ENCODE measurements at places on chromosomes 4 and X.
A peak's percentile ranks its signal among the peaks of the same experiment; 100 is the strongest.

- peak; percentile 88 for DNase-seq
Measured at GRCh38 chr4:181685911-181686310, 557.3 kb upstream of the TENM3 start.

DNA sequence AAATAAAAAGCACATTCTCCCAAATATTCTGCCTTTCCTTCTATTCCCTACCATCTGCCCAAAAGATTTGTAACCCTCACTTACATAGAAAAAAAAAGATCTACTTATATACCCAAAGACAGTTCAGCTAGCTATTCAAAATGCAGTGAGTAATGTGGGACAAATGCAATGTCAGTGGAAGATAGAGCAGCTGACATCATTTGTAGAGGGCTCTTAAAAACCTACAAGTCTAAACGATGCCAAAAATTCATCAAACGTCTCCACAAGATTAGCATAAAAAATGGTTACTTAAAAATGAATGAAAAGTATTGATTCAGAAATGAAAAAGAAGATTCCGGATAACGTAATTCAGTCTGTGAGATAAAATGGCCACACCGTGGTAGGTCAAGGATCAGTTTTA lies 96.5 kb downstream of the ASB9 start:
- no peak for DNase-seq

DNA sequence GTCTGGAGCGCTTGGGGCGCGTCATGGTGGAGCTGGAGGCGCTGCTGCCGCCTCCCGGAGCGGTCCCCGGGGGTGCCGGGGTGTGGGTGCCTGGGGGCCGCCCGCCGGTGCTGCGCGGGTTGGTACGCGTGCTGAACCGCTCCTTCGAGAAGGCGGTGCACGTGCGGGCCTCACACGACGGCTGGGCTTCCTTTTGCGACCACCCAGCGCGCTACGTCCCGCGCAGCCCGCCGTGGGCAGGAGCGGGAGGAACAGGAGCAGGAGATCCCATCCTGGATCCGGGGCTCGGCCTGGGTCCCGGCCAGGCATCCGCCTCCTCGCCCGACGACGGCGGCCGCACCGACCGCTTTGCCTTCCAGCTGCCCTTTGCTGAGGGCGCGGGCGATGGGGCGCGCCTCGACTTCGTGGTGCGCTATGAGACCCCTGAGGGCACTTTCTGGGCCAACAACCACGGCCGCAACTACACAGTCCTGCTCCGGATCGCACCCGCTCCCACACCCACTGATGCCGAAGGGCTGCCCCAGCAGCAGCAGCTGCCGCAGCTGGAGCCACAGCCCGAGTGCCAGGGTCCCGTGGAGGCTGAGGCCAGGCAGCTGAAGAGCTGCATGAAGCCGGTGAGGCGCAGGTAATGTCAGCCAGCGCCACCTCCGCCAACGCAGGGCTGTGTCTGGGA lies 792 bp downstream of the PPP1R3F start:
- DNase-seq: no peak

- no peak for DNase-seq
Measured at GRCh38 chrX:54808109-54808604, 612 bp downstream of the MAGED2 start.

DNA sequence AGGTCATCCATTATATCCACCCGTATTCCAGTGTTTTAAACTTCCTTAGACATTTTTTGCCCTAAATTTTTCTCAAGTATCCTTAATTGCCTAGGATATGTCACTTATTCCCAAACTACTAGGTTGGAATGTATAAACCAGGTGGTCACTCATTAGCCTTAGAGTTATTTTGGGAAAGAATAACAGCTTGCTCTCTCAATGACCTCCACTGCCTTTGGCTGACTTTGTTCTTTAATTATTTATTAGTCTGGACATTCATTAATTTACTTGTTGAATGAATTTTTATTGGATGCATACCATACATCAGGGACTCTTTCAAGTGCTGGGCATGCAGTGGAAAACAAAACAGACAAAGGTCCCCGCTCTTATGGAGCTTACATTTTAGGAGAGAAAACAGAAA lies 609.3 kb upstream of the IGFBP7 start:
- DNase-seq: no peak

- DNase-seq: no peak
Measured at GRCh38 chr4:15040916-15041463, 38.7 kb downstream of the CPEB2 start.

GRCh38 chrX:133850399-133850798 lies 135.0 kb downstream of the GPC3 start:
- no peak for DNase-seq

DNA sequence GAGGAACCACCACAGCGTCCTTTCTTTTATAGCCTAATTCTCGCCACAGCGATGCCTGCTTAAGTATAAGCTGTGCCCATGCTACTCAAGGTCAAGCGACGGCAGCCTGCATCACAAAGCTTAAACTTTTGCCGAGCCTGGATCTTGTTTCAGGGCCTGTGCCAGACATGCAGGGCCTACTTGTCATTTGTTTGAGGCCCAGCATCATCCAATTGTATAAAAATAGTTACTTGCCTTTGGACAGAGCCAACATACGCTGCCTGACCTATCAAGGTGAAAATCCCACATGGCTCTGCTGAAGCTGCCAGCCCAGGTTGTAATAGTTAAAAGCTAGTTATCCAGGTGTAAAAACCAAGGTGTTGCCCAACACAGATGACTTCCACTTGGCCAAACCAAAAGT lies 107.1 kb downstream of the TMEM131L start:
- DNase-seq: no peak

GRCh38 chr4:175330236-175330635 lies 412.1 kb downstream of the ADAM29 start:
- no peak for DNase-seq

DNA sequence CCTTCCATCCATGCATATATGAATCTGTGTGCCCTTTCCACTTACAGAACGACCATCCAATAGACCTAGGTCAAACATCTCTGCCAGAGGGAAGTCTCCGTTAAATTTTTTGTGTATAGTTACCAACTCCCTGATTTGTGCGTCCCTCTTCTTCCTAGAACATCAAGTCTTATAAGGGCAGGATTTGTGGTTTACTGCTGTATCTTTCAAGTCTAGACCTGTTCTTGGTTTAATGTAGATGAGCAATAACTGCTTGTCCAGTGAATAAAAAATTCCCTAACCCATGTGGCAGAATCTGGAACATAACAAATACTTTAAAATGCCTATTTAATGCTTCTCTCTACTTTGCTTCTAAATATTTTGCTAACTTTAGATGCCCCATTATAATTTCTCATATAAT lies 988.8 kb downstream of the RAPGEF2 start:
- DNase-seq: no peak

- DNase-seq: no peak
Measured at GRCh38 chrX:101452056-101452455, 33.2 kb upstream of the ARMCX4 start.

- no peak for DNase-seq
Measured at GRCh38 chr4:9895333-9895705, 113.9 kb downstream of the DRD5 start.

- DNase-seq: no peak
Measured at GRCh38 chr4:17995165-17995564, 26.4 kb downstream of the LCORL start.

DNA sequence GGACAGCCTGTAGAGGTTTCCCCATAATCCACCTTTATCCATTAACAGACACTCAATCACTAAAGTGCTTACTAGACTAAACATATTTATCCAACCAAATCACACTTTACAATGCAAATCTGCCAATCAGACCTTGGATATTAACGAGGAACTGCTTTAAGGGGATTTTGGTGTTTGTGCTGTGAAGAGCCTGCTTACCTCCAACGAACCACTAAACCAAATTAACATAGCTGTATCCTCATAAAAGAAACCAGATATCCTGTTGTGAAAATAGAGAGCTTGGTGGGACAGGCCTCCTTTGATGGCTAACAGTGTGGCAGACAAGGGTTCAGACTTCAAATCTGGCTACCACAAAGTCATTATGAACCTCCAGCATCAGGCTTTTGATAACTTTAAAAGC lies 252.6 kb upstream of the HAND2 start:
- no peak for DNase-seq

GRCh38 chrX:9635803-9636202 lies 129.8 kb downstream of the GPR143 start:
- DNase-seq: no peak

DNA sequence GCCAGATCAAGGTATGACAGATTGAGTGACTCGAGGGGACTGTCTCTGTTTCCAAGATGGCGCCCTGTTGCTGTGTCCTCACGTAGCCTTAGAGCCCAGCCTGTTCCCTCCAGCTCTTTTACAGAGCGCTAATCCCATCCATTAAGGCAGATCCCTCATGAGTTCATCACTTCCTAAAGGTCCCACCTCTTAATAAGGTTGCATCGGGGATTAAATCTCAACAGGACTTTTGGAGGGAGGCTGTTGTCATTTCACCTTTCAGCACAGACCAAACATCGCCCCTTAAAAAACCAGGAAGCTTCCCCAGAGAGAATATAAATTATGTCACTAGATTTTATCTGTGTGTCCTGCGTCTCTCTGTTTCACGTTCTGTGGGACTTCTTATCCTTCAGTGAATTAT lies 32.6 kb upstream of the DHRSX start:
- DNase-seq: no peak

DNA sequence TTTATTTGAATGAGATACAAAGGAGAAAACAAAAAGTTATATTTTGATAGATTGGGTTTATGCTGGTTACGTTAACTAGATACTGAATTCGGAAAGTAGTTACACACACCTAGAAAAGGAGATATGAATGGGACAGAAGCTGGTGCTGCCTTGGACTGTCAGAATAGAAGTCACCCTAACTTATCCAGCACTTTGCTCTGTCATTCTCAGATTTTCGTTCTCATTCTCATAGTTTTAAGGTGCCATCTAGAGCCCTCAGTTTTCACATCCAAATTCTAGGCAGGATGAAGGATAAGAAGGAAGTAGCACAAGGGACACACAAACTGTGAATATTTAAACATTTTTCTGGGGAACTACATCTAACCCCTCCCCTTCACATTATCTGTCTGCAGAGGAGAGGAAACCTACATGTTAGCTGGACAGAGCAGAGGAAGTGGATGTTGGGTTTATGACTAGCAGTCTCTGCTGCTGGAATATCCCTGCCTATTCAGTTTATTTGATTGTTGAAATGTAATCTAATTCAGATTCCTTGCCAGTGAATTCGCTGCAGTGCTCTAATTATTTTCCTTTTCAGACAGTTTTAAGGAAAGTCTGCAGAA lies 521.9 kb downstream of the FAT4 start:
- DNase-seq: no peak

- DNase-seq: no peak
Measured at GRCh38 chrX:96929036-96929435, 45.3 kb downstream of the RPA4 start.

DNA sequence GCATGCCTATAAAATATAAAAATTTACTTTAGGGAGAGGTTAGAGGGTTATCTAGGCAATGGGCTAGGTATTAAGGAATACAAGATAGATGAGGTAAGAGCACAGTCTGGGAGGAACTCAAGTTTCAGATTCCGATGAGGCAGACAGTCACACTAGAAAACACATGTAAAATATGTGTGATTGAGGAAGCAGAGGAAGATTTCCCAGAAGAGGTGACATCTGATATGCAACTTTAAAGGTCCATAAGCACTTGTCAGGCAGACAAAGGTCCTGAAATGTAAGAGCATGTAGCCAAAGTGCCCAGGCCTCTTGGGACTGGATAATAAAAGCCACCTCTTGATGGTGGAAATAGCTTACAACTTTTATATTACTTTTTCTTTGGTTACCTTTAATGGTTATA lies 81.1 kb upstream of the AADAT start:
- no peak for DNase-seq

DNA sequence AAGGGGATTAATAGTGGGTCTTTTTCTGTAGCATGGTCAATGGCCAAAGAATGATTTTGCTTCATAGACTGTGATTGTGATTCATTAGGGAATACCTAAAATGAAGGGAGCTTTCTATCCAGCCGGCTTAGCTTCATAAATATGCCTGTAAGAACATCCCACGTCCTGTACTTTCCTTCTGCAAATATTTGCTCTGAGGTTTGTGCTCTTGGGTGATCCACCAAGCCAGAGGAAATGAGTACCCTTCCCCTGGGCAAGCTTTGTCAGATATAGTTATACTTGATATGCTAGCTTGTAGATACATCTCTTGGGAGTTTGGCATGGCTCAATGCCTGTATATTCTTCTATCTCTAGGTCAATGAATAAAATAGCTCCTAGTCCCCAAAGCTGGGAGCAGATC lies 28.2 kb upstream of the SPARCL1 start:
- DNase-seq: no peak

GRCh38 chr4:100494166-100494565 lies 23.7 kb downstream of the EMCN start:
- peak; percentile 29 for DNase-seq

DNA sequence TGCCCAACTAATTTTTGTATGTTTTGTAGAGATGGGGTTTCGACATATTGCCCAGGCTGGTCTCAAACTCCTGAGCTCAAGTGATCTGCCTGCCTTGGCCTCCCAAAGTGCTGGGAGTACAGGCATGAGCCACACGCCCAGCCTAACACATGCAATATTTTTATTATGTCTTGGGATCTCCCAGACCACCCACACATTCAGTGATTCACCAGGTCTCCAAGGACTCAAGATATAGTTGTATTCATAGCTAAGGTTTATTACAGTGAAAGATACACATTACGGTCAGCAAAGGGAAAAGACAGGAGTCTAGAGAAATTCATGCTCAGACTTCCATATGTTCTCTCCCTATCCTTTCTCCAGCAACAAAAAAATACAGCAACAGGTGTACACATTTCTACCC lies 25.5 kb upstream of the FAM120C start:
- DNase-seq: no peak

DNA sequence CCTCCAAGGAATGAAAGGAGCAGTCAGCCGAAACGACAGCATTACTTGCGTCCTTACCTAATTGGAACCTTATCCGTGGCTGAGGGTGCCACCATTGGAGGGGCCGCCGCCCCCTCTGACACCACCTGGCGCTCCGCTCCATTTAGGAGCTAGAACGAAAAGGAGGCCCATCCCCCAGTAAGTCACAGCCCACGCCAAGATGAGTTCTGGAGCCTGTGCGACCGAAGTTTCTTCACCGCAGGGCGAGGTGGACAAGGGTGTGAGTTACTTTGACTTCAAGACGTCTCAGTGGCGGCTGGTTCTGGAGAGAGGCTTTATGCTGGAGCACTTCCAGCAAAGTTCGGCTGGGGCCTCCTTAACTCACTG lies 729 bp upstream of the IRF2 start:
- no peak for DNase-seq

DNA sequence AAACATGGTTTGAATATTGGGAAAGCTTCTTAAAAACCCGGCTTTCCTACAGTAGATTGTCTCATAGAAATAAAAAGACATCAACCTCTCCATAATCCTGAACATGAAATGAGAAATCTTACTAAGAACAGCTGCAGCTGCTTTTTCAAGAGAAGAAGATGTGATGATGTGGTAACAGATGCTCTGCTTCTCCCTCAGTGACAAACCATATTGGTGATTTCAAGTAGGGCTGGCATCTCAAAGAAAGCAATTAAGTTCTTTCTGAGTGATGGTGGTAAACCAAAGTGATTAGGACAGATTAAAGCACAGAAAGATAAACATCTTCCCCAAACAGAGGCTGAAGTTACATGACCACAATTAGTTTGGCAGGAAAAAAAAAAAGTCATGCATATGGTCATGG lies 1477.7 kb downstream of the RAPGEF2 start:
- no peak for DNase-seq

- no peak for DNase-seq
Measured at GRCh38 chr4:84767168-84767567, 184.2 kb downstream of the CDS1 start.

GRCh38 chr4:111435986-111436744 lies 709.1 kb upstream of the FAM241A start:
- no peak for DNase-seq
